ENCODE measurements at places on chromosomes 2 and 18.

- peak; percentile 70 for DNase-seq
These were observed 3.7 kb downstream of the ALS2 start for GRCh38 chr2:201777043-201777442.

GRCh38 chr2:224196810-224197209, 157.7 kb upstream of the SERPINE2 start:
- DNase-seq, result no peak

DNA sequence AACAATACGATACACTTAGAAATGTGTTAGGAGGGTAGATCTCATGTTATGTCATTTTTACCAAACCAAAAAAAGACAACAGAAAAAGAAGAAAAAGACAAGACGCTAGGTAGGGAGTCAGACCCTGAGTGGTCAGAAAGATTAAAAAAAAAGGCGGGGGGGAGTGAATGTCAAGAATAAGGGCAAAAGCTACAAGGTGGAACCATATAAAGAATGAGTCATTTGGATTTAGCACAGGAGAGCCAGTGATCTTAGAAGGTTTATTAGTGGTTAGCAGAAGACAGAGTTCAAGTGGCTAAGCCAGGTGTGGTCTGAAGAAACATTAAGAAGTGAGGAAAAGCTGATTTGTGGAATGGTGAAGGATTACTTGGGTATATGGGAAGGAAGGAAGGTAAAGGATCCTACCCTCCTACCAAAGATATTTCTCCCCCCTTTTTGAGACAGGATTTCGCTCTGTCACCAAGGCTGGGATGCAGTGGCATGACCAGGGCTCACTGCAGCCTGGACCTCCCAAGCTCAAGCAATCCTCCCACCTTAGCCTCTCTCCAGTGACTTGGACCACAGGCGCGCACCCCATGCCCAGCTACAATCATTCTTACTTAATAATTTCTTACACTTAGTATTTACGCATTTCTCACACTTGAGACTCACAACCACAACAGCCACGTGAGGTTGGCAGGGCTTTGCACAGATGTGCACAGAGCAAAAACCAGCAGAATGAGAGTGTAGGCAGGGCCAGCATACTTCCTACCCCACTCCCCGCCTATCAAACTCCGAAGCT, 2.6 kb downstream of the DSC2 start:
- DNase-seq, result no peak

- DNase-seq, result peak; percentile 76
These were observed 50.6 kb downstream of the TRAF3IP1 start for GRCh38 chr2:238370823-238371372.

DNA sequence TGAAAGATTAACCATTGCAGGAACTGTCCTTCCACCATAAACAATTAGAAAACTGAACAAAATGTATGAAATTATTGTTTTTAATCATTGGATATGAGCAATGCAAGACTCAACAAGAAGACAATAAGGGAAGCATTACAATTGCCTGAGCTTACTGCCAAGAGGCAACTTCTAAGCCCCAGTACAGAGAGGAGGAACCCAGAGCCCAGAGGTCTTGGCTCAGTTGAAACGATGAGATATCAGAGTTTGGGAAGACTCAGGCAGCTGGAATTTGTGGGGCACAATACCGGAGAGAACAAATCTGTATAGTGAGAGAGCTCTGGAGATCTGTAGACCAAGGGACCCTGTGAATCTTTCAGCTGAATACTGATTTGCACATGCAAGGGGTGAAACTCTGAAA, 80.6 kb upstream of the ZFP36L2 start:
- DNase-seq, result no peak

DNA sequence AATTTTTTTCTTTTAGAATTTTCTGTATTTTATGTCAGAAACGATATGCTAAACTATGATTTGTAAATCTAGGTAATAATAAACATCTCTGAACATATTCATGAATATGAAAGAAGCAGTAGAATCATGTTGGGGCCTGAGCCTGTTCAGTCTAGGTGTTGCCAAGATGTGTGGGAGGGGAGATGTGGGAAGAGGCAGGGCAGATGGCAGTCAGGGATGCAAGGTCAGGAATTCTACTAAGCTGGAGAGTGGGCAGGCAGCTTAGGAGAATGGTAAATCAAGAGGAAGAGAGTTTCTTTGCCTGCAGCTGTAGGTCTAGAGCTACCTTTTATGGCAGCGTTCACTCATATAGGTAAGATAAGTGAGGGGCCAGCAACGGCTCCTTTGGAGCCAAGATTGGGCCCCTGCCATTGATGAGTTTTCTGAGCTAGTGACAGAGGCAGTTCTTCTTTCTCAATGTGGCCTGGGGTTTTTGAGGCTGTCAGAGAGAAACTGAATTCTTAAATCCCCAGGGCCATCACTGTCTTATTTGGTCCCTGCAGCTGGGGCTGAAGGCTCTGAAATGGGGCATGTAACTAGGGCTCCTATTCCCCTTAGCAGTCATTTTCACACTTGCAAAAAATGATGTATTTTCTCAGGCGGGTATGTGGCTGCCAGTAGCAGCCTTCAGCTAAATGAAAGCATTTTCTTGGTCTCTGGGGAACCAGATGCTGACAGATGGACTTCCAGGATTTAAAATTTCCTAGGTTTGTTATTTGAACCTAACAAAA, 232.8 kb downstream of the PIK3C3 start:
- DNase-seq, result peak; percentile 45

DNA sequence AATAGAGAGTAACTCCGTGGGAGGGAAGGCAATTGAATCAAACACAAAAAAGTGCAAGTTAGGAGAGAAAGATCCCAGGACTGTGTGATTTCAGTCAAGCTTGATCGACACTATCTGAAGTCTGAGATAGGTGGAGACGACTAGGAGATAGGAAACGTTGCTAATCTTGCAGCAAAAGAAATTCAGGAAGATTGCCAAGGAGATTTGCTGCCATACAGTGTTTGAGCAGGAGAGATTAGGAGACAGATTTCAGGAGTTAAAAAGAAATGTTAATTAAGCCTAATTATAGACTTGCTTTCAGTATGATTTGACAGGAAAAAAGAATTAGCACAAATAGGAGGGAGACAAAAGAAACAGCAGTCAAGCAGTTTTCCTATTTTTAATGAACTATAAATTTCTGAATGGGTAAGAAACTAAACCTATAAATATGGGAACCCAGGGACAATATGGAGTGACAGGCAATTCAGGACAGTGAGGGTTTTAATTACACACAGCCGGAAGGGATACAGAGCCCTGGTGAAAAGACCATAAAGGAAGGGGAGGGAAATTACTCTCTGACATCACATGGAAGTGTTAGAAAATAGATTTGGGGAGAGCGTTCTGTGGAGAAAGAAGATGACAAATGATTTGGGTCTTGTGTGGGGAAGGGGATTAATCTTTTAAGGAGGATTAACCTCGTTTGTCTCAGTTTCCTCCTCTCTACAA, 72.6 kb downstream of the SUCLG1 start:
- no peak for DNase-seq

DNA sequence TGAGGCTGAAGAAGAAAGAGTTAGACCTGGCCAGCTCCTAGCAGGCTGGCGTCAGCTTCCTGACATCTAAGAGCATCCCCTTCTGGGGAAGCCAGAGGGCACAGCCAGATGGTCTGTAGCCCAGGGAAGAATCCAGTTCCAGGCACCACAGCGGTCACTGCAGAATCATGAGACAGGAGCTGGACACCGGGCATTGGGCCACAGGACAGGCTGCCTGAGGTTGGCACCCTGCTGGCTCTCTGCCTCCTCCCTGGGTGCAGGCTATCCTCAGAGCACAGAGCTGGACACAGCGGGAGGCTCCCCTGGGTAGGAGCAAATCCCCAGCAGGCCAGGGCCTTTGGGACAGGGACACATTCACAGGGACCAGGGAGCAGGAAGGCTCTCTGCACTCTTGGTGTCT, 19.8 kb upstream of the ATOH8 start:
- no peak for DNase-seq

DNA sequence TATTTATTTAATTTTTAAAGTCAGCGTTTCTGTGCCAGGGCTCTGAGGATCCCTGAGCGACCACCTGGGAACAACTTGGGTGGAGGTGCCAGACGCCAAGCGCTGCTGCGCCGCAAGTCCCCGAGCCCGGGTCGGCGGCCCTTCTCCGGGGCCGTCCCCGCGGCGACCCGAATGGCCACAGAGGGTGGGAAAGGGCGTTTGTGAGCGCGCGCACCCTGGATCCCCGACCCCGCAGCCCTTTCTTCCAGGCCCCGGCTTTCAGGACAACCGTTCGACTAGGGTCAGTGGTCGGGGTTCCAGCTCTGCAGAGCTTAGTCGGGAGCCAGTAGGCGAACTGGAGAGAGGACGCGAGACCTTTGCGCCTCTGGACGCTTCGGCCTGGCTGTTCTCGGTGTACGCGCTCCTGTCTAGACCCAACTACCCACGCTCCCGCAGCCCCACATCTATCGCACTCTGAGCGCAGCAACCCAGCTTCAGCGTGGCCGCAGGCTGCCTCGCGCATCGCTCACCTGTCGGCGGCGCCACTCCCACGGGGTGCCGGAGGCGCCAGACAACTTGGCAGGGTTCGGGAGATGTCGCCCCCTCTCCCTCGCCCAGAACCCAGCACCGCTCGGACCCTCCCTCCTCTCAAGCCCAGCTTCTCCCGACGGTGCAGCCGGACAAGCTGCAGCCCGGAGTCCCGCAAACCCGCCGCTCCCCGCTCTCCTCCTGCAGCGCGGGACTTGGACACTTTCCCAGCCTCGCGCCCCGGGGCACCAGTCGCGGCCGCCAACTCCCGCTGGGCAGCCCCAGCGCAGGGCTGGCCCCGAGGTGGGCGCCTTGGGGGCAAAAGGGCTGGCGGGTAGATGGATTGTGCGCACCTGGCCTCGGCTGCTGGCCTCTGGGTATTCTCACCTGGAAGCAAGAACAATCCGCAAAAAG, 758 bp downstream of the LYPD1 start:
- no peak for DNase-seq

DNA sequence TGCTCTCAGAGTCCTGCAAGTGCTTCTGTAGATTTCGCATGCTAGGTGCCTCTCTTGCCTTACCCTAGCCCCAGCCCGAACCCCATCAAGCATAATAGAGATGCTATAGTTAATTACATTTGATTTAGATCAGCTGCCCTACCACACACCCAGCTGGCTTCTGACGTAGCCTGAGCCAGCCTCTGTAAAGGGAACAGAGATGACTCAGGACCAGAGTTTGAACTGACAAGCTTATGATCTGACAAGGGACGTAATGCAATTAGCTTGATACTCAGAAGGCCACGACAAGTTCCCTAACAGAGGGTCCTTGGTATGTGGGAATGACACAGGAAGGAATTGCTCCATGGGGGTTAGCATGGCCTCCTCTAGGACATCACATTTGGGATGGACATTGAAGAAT, 126.6 kb downstream of the LRATD1 start:
- DNase-seq, result no peak

DNA sequence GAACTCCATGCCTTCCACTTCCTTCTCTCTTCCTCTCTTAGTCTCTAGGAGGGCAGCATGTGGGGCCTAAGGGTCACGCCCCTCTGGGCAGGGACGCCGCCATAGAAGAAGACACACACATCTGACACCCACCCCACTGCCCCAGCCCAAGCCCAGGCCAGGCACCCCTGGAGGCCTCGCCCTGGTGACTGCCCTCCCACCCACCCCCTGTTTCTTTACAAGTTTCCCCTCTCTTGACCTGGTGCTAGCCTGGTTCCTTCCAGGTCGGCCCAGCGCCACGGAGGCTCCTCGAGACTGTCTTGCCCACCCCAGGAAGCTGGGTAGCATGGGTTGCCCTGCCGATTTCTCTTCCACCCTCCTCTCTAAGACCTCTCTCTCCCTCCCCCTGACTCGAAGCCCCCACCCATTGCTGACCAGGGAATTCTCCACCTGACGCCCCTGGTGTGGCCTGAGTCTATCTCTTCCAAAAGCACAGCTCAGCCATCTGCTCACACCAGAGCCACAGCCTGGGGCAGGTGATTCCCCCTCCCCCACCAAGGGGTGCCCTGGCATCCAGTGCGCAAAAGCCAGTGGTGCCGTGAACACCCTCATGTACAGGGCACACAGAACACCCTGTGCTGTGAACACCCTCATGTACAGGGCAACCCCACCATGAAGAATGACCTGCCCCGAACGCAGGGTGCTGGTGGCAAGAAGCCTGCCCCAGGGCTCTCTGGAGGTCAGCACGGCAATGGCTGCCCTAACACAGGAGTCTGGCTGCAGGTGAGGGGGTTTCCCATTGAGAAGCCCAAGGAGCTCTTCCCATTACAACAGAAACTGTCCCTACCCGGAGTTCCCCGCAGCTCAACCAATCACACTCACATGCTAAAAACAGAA, 13.5 kb upstream of the SALL3 start:
- no peak for DNase-seq

- DNase-seq, result no peak
These were observed 49.7 kb downstream of the ACAA2 start for GRCh38 chr18:49763590-49763989.

DNA sequence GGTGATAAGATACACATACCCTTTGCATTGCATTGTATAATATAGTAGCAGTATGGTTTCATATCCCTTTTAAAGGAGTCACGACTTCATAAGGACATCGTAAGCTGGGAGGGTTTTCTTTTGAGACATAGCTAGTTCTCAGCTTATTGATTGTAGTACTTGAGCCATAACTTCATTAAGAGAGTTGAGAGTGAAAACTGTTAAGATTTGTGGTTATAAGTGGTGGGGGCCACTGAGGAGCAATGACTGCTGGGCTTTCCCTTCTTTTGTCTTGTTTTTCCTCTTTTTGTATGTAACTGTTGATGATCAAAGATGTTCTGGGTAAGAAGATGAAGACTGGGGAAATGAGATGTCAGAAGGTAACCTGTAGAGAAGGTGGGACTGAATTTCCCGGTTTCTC, 11.0 kb downstream of the EIF5B start:
- DNase-seq, result no peak

DNA sequence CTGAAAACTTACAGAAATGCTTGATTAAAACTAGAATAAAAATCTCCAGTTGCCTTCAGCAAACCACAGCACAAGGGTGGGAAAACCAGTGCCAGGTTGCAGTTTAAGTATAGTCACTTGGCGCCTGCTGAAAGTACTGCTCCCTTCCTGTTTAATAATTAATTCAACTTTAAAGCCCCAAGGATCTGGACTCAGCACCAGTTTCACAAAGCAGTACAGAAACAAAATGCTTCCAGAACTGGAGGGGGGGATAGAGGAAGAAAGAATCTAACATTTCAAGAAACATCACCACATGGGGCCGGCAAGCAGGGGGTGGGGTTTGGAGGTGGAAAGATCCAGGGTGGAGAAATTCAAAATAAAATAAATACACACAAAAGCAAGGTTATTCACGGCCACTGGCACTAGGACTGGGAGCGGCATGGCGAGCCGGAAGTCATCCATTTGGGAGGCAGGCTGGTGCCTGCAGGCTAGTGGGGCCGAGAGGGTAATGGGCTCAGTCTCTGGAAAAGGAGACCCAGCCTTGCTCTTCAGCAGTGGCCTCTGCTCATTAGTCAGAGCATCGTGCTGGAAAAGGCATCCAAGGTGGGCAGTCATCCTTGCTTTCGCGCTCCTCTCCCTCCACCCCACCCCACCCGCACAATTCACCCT, 85.8 kb downstream of the POU3F3 start:
- no peak for DNase-seq

- DNase-seq, result no peak
These were observed 146.0 kb downstream of the AGAP1 start for GRCh38 chr2:235639885-235640284.

DNA sequence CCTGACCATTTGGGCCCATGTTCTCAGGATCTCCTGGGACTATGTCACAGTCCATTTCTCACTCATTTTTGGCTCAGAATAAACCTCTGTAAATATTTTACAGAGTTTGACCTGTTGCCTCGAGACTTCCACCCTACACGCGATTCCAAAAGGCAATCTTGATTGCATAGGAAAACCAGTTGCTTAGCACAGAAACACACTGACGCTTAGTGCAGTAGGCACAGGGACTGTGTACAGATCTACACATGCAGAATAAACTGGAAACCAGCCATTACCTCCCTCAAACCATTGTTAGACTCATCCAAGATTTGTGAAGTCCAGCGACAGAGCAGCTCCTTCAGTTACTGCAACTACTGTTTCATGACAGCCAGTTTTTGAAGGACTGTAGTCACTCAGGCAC, 73.0 kb downstream of the NCKAP5 start:
- DNase-seq, result no peak

All from fibroblast of skin of scalp (primary cell).